ENCODE measurements at places on chromosomes 4 and X.

GRCh38 chr4:6606465-6607235 is 31.7 kb downstream of the MAN2B2 start:
- no peak for DNase-seq

- no peak for DNase-seq
Observed at GRCh38 chr4:91681091-91681490, 622.7 kb upstream of the GRID2 start.

DNA sequence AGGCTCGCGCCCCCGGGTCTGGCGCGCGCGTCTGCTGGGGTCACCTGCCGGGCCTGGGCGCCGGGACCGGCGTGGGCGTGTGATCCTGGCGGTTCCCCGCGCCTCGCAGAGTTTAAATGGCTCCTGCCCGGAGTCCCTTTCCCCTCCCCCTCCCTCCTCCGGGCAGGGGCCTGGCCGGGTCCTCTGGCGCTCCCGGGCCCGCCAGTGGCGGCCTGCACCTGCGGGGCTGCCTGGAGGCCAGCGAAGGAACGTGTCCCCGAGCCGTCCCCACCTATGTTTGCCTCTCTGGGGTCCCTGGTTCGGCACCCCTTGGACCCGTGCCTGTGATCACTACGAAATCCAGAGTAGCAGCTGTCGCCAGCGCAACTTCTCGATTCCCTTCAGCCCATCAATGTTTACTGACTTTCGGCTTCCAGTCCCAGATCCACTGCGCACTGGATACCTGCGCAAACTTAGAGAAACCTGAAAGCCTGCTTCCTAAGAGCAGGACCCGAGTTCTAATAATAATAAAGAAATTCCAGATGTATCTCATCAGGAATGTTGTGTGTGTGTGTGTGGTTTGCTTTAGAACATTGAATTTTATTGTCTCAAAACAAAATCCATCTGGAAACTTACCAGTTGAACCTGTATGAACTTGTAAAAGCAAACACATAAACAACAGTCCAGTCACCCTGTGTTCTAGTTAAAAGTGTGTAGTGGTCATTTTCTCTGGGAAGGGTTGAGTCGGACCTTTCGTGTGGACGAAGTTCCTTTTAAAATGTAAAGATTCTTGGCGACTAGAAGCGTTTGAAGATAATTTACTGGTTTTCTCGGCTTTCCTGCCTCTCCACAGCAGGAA is 788 bp downstream of the SHROOM2 start:
- DNase-seq, result no peak

- DNase-seq, result no peak
Observed at GRCh38 chr4:128449251-128449650, 161.6 kb upstream of the PGRMC2 start.

GRCh38 chr4:108828620-108829019 is 65.8 kb upstream of the ETNPPL start:
- no peak for DNase-seq

GRCh38 chrX:119790977-119791436 is 423 bp downstream of the RPL39 start:
- no peak for DNase-seq

GRCh38 chr4:71004281-71004851 is 10.9 kb downstream of the DCK start:
- DNase-seq, result no peak

DNA sequence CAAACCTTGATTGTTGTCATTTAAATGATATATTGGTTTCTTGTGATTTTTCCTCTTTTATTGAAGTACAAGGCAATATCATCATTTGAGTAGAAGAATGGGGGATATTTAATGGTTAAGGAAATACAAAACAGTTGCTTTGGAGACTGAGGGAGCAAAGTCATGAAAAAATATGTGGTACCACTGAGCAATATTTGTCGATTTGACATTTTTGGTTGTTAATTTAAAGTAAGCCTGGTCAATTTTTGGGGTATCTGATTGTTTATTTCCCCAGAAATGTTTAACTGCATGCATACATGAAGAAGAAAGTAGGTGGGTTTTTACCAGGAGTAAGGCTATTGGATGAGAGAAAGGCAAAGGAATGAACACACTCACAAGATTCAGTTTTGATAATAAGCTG is 556.2 kb downstream of the TRAM1L1 start:
- no peak for DNase-seq

DNA sequence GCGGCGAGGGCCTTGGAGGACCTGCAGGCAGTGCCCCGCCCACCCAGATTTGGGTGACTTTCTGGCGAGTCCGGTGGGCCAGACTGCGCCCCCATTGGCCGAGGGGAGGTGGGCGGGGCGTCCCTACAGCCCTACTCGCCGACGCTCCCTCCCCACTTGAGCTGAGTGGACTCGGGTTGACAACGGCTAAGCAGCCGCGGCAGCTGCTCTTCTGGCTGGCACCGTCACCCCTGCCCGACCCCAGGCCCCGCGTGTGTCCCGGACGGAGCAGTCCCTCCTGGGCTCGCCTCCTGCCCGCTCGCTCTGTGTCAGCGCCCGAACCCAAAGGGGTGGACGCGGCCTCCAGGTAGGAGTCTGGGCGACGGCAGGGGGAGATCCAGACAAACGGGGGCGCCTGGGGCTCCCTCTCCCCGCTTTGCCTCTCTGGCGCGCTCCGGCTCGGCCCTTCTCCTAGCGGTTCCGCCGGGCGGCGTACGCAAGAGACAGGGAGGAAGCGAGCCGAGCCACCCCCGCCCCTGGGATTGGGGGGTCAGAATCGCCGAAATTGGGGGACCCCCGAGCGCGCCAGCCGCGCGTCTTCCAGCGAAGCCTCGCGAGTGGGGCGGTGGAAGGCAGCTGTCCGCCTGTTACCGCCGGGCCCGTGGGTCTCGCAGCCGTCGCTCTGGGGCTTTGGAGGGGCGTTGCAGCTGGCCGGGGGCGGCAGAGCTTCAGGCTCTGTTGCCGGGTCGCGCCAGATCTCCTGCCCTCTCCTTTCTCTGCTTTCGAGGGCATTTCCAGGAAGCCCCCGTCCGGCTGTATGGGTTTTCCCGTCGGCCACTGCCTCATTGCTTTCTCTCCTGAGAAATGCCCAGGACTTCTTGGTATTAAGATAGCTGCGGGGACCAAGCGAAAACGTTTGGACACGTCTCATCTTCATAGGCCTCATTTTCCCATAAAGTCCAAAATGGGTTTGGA is 46.3 kb downstream of the STARD8 start:
- DNase-seq, result peak; percentile 66

DNA sequence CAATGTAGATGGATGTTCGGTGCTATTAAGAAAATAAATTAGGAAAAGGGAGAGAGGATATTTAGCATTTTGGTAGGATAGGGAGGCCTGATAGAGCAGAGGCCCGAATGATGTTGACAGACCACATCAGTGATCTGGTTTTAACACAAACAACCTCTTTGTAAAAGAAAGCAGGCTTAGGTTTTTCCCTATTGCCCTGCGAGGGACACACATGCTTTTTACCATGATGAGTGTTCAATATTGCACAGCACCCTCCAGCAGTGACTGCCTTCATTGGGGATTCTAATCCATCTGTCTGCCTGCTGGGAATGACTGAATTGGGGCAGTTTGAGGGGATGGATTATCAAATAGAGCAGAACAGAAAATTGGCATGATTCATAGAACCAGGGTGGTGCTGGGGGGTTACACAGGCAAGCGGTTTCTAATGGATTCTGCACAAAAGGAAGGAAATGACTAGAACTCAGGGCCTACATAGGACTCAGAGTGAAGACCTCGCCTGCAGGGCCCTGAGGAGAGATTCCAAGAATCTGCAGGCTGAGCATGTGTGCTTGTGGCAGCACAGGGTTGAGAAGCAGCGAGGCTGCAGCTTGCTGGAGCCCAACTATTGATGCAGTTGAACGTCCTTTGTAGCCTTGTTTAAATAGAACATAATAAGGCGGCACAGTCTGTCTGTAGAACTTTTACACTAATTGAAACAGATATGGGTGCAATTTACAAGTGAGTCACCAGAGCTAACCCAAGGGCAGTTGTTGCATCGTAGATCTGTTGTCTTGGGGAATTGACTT is 58.0 kb downstream of the RHOH start:
- no peak for DNase-seq

GRCh38 chr4:138311771-138312535 is 69.8 kb upstream of the SLC7A11 start:
- no peak for DNase-seq

DNA sequence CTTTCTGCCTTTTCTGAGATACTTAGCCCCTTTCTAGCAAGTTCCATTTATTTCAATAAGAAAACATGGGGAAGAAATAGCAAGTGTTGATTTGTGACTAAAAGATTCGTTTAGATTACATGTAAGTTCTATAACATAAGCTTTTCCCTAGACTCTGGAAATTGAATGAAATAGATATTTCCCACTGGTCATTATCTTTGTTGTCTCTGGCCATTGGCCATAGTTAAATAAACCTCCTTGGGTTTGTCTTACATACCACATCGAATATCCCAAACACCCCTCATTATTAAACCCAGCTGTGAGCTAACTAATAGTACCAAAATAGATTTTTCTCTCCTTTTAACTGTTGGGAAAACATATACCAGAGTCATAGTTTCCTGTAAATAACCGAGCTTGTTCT is 534.8 kb downstream of the IQCM start:
- no peak for DNase-seq

DNA sequence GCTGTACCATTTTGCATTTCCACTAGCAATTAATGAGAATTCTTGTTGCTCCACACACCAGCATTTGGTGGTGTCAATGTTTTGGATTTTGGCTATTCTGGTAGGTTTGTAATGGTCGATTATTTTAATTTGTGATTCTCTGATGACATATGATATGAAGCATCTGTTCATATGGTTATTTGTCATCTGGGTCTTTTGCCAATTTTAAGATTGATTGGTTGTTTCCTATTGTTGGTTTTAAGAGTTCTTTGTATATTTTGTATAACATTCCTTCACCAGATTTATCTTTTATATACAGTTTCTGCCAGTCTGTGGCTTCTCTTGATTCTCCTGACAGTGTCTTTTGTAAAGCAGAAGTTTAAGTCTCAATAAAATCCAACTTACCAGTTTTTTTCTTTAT is 18.5 kb upstream of the BDH2 start:
- no peak for DNase-seq

- no peak for DNase-seq
Observed at GRCh38 chr4:108114503-108114902, 54.2 kb downstream of the LEF1 start.

DNA sequence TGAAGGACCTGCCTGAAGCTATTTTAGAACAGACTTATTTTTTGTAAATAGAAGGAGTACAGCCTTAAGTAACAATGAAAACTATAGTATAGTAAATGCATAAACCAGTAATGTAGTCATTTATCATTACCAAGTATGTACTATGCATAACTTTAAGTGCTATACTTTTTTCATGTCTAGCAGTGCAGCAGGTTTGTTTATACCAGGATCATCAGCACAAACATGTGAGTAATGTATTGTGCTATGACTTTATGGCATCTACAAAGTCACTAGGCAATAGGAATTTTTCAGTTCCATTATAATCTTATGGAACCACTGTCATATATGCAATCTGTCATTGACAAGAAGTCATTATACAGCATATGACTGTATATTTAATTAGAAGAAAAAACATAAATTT is 3.4 kb upstream of the ODAPH start:
- no peak for DNase-seq

GRCh38 chr4:139575072-139575471 is 19.1 kb upstream of the SETD7 start:
- no peak for DNase-seq

- peak; percentile 39 for DNase-seq
Observed at GRCh38 chr4:2261110-2261852, 628 bp downstream of the MXD4 start.

DNA sequence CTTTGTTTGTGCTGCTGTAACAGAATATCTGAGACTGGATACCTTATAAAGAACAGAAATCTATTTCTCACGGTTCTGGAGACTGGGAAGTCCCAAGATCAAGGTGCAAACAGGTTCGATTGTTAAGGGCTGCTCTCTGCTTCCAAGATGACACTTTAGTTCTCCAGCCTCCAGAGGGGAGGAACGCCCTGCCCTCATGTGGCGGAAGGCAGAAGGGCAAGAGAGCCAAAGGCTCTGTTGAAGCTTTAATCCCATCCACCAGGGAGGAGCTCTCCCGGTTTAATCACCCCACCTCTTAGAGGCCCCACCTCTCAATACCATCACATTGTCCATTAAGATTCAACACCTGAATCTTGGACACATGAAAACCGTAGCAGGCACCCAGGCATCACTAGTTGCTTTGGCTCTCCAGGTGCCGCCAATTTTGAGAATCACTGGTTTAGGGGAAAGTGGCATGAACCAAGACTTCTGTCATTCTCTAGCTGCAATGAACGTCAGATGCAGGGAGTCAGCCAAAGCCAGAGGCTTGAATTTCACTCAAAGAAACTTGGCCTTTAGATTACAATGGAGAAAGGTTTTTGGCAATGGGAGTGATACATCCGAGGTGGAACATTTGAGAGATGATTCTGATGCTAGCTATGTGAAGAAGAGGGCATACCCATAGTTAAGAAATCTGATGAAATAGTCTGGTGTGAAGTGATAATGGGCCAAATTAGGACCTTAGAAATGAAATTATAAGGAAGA is 15.7 kb downstream of the FHL1 start:
- DNase-seq, result peak; percentile 35

GRCh38 chrX:153886915-153887314 is 942 bp upstream of the L1CAM start:
- DNase-seq, result no peak

GRCh38 chr4:164874789-164875188 is 2.2 kb upstream of the APELA start:
- no peak for DNase-seq

GRCh38 chr4:40243386-40243948 is 46.6 kb downstream of the RHOH start:
- DNase-seq, result no peak

- peak; percentile 40 for DNase-seq
Observed at GRCh38 chrX:151393514-151393913, 3.5 kb upstream of the VMA21 start.

GRCh38 chrX:140709421-140709846 is at the start of gene LINC00632:
Gene LINC00632, plus strand, starts transcription at chrX:140709759.
- DNase-seq, result no peak

GRCh38 chr4:101961144-101961543 is 170.6 kb downstream of the BANK1 start:
- no peak for DNase-seq

- DNase-seq, result no peak
Observed at GRCh38 chr4:18980516-18981233, 959.1 kb upstream of the LCORL start.

- no peak for DNase-seq
Observed at GRCh38 chrX:151370906-151371305, 26.1 kb upstream of the VMA21 start.

GRCh38 chrX:132071254-132071653 is 48.2 kb downstream of the STK26 start:
- DNase-seq, result no peak

DNA sequence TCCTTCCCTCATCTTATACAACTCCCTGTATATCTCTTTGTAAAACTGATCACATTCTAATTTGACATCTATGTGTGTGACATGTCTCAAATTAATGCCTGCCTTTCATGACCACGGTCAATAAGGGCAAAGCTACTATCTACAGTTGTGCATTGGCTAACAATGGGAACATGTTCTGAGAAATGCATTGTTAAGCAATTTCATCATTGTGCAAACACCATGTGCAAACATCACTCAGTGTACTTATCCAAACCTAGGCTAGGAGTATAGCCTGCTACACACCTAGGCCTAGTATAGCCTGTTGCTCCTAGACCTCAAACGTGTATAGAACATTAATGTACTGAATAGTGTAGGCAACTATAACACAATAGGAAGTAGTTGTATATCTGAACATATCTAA is 95.0 kb downstream of the BANK1 start:
- no peak for DNase-seq

GRCh38 chr4:185232370-185232769 is 23.0 kb downstream of the SNX25 start:
- no peak for DNase-seq

Data from GDM1 (cell line).